ENCODE measurements at places on chromosomes 5 and 9. TPM values are rescaled to one million over a fixed set of nuclear protein-coding genes. Genes with fewer than 3 reads are reported as not detected.

GRCh38 chr9:108761655-108762347 is 94.0 kb downstream of the ACTL7B start:
- peaks cover 11% of the 10 kb centered on the region for H3K4me1 ChIP-seq
- H3K36me3 ChIP-seq = no peaks in the 10 kb centered on the region
- H3K4me3 ChIP-seq = no peak overlapping the region
- H3K27me3 ChIP-seq = no peaks in the 10 kb centered on the region
- no peak overlapping the region for H3K27ac ChIP-seq

DNA sequence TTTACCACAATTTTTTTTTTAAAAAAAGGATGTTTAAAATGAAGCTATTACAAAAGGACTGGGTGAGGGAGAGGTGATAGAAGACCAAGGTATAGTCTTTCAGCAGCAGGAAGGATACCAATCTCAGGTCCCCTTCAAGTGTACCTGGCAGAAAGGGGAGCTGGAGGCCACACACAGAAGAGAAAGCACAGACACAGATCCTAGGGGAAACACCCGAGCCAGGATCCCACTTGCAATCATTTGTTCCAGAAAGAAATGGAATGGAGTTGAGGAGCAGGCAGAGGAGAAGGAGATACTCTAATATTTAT is 5.6 kb downstream of the GNPDA1 start:
- no peak overlapping the region for H3K27ac ChIP-seq
- H3K4me3 ChIP-seq = no peak overlapping the region
- peaks cover 17% of the 10 kb centered on the region for H3K4me1 ChIP-seq
- H3K36me3 ChIP-seq = peaks cover 36% of the 10 kb centered on the region
- H3K27me3 ChIP-seq = no peaks in the 10 kb centered on the region

GRCh38 chr5:150402901-150403342 is 9.8 kb downstream of the CD74 start:
- peaks cover 95% of the 10 kb centered on the region for H3K36me3 ChIP-seq
- no peaks in the 10 kb centered on the region for H3K27me3 ChIP-seq
- H3K27ac ChIP-seq = no peak overlapping the region

SPATA6L gene
- 0.67 TPM for polyA plus RNA-seq

GRCh38 chr5:151448038-151448985 is 909 bp downstream of the SLC36A1 start:
- peak overlapping the region; percentile 73 for H3K27ac ChIP-seq
- H3K36me3 ChIP-seq = no peaks in the 10 kb centered on the region
- no peak for DNase-seq
- H3K4me3 ChIP-seq = peak overlapping the region; percentile 90

DNA sequence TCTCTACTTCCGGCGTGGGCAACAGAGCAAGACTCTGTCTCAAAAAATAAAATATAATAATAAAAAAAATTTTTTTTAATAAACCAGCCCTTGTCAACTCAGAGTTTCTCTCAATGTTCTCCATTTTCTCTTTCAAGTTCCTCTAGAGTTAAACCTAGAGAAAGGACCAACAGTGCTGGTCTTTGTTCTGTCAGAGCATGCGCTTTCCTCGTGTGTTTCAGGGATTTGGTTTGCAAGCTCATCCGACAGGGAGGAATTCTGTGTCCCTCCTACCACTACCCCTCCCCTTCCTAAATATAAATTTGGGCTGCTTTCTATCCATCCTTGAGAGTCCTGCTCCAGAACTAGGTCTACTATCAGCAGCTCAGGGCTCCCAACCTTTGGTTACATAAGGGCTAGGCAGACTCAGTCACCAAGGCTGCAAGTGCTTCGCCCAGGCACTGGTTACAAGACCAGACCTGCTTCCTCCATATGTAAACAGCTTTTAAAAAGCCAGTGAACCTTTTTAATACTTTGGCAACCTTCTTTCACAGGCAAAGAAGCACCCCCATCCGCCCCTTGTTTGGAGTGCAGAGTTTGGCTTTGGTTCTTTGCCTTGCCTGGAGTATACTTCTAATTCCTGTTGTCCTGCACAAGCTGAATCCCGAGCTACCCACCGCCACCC is 13.5 kb downstream of the SETX start:
- no peaks in the 10 kb centered on the region for H3K27me3 ChIP-seq
- H3K27ac ChIP-seq = no peak overlapping the region
- H3K4me1 ChIP-seq = no peaks in the 10 kb centered on the region
- no peak overlapping the region for H3K4me3 ChIP-seq

Data from spleen (tissue), 13 donors.